LNCaP clone FGC (cell line): ENCODE measurements at places on chromosomes 2 and 18.

DNA sequence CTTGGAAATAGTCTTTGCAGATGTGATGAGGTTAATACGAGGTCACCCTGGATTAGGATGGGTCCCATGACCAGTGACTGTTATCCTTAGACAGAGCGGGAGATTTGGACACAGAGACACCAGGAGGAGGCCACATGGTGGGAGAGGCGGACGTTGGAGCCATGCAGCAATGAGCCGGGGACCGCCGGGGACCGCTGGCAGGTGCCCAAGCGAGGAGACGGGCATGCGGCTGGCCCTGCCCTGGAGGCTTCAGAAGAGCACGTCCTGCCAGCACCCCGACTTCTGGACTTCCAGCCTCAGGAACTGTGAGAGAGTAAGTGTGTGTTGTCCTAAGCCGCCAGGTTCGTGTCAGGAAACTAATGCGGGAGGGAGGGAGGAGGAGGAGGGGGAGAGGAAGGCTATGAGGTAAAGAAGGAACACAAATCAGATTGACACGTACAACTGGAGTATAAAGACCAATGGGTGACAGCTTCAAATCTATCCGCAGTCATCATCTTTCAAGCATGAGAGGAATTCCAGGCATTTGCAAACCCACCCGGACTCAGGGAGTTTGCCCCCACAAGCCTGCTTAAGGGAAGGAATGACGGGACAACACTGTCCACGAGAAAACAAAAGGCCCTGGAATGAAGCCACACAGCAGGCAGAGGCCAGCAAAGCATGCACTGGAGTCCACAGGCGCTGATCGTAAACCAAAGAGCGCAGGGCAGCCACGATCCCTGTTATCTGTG, 11.6 kb upstream of the BOK start:
- no peak for DNase-seq

- DNase-seq: no peak
These were observed 1.7 kb upstream of the STAMBP start for GRCh38 chr2:73827018-73827417.

DNA sequence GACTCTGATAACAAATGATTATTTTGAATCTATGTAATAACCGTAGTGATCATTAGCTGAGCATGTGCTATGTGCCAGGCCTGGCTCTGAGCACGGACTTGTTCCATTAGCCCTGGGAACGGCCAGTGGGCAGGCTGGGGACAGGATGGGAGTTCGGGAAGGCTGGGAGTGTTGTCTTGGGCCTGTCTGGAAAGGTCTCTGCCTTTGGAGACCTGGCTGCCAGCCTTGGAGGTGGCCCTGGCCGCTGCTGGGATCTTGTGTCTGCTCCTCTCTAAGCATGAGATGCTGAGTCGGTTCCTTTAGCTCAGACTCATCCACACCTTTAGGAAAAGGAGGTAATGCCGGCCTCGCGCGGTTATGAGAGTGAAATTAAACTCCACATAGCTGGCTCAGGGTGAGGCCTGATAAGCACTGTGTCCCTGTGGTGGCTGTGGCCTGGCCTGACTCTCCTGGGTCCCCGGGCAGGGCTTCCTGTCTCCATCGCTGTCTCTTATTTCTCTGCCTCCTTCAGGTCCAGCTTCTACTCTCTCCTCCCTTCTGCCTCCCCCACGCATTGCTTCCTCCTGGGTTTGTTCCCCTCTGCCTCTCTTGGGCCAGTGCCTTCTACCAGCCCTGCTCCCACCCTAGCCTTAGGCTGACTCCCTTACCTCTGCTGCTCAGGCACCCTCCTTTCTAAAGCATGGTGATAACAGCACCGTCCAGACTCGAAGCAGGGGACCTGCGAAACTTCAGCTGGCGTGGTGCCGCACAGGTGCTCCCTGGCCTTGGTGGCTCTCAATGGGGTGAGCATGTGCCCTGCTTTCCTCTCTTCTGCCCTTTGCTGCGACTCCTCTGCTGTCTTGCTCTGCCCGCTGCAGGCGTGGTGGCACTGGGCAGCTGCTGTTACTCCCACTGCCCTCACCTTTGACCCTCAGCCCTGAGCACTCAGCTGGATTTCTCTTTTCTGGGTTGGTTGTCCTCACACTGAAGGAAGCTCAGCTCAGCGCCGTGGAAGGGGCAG, 41.8 kb downstream of the NCK2 start:
- no peak for DNase-seq

GRCh38 chr2:17627434-17627833, 86.9 kb downstream of the VSNL1 start:
- no peak for DNase-seq

GRCh38 chr2:38719706-38720105, 31.5 kb downstream of the SRSF7 start:
- DNase-seq: no peak

DNA sequence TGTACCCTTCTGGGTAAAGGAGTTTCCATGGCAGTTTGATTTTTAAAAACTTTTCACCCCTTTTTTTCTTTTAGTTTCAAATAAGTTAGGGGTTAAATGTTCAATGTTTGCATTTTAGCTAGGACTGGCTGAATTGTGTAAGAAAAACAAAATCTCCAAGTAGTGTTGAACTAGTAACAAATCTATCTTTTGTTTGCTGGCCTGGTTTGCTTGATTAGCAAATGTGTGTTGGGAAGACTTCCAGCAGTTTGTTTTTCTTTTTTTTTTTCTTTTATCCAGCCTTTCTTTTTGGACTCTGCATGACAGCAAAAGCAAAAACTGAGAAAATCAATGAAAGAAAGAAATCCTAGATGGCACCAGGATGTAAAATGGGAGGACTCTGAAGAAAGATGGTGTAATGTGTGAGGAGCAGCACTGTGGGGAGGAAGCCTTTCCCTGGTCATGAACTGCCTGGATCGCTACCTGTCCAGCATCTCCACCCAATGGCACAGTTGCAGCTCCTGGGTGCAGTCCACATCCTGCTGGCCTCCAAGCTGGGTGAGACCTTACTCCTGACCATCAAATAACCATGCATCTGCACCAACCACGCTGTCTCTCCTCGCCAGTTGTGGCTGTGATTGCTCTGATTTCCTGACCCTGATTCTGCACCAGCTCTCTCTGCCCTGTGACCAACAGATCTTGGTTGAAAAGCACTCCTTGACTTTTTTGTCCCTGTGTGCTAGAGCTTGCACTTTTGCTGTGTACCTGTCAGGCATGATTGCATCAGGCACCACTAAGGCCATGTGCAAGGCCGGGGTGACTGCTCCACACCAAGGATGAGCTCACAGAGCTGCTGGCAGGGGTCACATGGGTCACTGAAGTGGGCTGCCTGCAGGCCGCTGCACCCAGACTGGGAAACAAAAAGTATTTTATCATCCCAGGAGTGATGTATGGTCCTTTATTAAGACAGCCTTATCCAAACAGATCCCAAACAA, 71.2 kb upstream of the ZNF236 start:
- DNase-seq: no peak

- no peak for DNase-seq
These were observed 31.0 kb upstream of the REV1 start for GRCh38 chr2:99520813-99521212.

- no peak for DNase-seq
These were observed 183.2 kb downstream of the FAM210A start for GRCh38 chr18:13543144-13543543.

GRCh38 chr2:63438181-63438580, 150.1 kb downstream of the WDPCP start:
- no peak for DNase-seq

DNA sequence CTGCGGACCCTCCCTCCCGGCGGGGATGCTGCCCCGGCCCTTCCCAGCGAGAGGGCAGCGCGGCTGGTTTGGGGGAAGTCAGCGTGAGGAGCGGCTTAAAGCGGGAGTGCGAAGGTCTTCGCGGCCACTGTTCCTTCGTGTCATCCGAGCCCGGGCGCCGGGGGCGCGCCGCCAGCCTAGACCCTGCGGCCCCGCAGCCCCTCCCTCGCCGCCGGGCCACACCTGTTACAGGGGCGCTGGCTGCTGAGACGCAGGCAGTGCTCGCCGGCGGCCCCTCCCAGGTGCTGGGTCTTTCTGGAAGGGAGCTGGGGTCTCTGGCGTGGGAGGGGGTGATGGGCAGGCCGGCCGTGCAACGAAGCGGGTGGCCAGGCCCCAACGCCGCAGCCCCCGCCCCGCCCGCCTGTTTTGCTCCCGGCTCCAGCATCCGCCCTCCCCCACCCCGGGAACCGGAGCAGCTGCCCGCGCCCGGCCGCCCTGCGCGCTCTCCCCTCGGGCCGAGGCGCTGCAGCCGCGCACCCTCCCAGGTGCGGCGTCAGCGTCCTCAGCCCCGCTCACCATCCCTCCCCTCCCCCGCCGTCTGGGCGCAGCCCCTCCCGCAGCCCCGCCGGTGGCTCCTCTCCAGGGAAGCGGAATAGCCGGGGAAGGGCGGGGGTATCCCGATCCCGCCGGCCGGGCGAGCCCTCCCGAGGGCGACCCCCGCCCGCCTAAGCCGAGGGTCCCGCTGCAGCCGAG, 727 bp downstream of the KIF1A start:
- no peak for DNase-seq

DNA sequence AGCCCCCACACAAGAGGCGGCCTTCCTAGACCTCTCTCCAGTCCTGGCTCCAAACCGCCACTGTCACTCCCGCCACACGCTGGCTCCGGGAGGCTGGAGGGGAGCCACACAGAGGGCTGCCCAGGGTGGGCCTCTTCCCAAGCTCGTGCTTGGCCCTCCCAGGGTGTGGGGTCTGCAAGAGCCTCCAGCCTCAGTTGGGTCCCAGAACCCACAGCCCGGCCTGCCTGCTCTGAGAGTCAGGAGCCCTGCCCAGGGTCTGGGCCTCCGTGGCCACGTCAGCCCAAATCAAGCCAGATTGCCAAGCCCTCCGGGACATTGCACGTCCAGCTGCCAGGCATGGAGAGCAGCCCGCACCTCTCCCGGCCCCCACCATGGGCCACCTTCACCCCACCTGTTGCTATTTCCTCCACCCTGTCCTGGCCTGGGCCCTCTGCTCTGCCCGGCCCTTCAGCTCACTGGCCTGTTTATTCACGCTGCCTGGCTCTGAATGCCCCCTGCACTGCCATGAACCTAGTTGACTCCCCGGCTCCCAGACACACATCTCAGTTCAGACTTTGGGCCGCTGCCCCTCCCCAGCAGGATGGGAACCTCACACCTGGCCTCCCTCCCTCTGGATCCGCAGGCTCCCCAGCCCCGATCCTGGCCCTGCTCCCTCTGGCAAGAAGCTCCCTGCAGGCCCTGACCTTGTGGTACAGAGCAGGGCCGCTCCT, 61.0 kb downstream of the BIN1 start:
- no peak for DNase-seq
